Muscle of leg (tissue), 16 donors: ENCODE measurements at places on chromosomes 7 and 10.

DNA sequence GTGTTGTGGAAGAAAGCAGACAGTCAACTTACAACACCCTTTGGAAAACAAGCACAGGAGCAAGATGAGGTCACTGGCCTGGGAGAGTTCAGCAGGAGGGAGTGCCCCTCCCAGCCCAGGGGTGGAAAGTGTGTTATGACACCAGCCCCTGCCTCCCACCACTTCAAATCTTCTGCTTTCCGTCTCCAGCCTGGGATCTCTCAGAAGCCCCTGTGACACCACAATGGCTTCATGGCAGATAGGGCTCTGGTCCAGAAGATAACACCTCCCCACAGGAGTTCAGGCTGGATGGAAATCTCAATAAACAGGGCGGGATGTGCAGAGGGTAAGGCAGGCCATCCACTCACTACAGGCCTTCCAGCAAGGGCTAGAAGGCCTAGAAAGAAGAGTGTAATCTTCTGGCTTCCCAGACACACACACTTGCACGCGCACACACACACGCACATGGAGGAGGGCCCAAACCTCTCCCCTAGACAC, 48.7 kb upstream of the ZMIZ1 start:
- DNase-seq: peak; percentile 64

GRCh38 chr7:47265621-47266020, 316.3 kb downstream of the TNS3 start:
- no peak for DNase-seq

DNA sequence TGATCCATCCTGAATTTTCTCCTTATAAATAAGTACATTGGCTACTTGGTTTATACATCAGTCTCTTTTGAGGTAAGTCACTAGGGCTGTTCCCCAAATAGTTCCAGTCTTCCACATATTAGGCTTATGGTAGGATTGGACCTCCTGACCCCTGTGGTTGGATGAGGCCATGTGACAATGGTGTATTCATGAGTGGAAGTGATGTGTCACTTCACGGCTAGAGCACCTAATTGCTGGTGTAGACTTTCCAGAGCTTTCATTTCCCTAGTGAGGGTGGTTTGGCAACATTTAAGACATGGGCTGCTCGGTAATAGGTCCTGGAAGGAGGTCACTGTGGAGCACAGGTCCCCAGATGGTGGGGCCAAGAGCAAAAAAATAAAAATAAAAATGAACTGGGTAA, 141.2 kb upstream of the ABCB5 start:
- no peak for DNase-seq

- DNase-seq: no peak
Measured at GRCh38 chr7:131583430-131583829, 27.0 kb upstream of the PODXL start.

GRCh38 chr10:506451-507354, 182.8 kb downstream of the DIP2C start:
- no peak for DNase-seq

GRCh38 chr7:468681-469562, 50.7 kb downstream of the PDGFA start:
- no peak for DNase-seq

GRCh38 chr7:159028508-159029401, 115.9 kb downstream of the VIPR2 start:
- DNase-seq: no peak

- no peak for DNase-seq
Measured at GRCh38 chr10:126085806-126086205, 189.4 kb downstream of the FANK1 start.

GRCh38 chr7:1317646-1318045, 85.0 kb downstream of the UNCX start:
- DNase-seq: no peak

DNA sequence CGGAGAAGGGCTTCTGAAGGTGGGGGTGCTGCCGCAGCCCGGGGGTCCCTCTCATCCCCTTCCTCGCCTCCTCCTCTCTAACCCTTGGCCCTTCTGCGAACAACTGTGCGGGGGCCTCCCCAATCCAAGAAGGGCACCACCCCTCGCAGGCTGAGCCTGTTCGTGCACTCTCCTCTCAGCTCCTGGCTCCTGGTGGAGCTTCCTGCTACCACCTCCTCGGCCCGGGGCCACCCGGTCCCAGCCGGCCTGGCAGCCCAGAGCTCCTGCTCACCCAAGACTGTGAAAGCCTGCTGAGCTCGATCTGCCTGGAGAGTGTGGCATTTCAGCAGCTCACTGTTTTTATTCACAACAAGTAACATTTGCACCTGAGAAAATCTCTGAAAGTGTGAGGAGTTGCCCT, 2.4 kb downstream of the ADGRA1 start:
- DNase-seq: no peak

DNA sequence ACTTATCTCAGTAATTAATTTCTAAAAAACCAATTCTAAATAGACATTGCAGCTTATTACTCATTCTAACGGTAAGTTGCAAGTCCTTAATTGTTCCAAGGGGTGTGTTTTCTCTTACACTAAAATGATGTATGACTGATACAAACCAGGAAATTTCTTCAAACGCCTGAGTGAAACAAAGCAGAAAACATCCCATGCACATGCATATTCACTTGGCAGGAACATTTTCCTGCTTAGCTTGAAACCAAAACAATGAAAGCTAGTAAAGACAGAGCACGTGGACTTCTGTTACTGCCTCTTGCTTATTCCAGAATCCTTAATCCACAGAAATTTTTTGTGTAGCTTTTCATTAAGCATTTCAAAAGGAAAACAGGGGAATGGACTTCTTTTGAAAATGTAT, 187.7 kb downstream of the MTERF1 start:
- peak; percentile 89 for DNase-seq

DNA sequence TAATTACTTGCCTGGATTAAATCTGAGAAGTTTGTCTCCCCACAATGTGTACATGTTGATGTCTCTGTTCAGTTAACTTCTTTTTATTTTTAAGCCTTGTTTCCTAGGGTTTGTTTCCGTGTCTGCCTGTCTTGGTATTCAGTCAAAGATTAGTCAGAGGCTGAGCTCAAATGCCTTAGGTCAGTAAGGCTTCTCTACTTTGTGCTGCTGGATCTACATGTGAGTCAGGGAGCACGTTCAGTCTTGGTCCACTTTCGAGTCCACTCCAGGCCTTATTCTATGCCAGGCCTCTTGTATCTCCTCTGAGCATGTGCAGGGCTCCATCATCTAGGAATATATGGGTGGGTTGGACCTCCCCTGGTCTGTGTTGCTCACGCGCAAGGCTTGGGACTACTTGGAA, 93.3 kb upstream of the FZD8 start:
- DNase-seq: peak; percentile 56

DNA sequence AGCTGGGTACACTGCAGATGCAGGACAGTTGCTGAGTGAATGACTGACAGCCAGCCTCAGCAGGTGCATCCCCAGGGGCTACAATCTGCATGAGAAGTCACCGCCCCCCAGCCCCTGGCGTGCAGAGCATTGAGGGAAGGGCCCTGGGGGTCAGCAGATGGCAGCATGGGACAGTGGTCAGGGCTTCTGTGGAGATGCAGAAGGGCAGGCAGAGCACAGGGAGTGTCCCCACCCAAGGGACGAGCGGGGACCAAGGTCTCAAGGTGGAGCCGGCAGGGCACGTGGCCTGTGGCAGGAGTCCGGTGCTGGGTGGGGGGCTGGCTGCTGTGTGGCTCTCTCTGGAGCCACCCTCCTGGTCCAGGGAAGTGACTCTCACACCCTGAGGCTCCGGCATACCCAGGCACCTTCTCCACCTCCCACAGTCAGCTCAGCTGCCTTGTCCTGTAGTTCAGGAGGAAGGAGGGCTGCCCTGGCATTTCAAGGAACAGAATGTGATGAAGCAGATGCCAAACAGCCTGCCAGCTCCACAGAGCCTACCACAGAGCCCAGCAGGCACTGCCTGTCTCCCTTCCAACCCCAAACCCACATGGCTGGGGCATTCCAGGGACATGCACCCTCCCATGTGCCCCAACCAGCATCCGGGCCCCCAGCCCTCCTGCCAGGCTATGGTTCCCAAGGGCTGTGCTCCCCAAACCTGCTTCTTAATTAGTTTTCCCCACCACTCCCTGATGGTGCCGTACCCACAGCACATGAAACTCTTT, 114.5 kb downstream of the TMEM130 start:
- no peak for DNase-seq

DNA sequence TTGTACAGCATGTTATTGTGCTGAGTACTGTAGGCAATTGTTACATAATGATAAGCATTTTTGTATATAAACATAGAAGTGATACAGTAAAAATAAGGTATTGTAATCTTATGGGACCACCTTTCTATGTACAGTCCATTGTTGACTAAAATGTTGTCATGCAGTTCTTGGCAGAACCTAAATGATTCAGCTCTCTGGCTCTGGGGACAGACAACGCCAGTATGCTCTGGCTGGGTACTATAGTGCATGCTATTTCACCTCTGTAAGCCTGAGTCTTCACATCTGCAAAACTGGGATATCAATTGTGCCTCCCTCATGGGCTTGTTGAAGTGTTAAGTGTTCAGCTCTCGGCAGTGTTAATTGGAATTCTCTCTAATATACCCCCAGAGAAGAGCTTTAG, 674.3 kb downstream of the INHBA start:
- DNase-seq: no peak

GRCh38 chr7:117951285-117951684, 78.0 kb upstream of the CTTNBP2 start:
- DNase-seq: no peak

DNA sequence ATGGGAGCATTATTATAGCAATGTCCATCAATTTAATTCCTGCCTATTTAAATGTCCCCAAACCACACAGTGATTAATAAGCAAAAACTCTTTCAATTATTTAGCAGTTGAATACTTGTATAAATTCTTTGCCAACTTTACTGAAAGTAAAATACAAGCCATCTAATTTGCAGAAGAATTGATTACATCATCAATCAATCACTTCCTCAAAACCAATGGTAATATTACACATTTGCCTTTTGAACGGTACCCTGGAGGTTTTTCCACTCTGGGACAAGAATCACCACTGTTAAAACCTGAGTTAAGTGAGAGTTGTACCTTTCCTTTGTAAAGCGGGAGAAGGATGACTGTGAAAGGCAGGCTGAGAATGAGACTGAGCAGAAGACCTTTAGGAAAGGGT, 93.0 kb downstream of the RNF133 start:
- no peak for DNase-seq

DNA sequence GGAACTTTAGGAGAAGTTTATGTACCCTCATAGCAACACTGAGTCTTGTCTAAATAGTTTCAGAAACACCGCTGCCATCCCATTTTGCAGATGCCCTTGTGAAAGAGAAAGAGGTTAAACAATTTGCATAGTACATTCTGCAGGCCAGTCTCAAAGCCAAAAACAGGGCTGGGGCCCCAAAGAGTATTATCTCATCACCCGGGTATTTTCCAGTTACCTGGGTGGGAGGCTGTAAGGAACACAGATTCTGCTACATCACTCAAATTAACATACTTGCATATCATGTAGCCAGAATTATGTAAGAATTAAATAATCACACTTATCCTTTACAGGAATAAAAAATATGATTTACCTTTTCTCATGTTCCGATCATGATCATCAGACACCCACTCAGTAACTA, 3.1 kb upstream of the FAM171A1 start:
- no peak for DNase-seq

- no peak for DNase-seq
Measured at GRCh38 chr10:132534391-132535064, 3.1 kb upstream of the INPP5A start.

- DNase-seq: peak; percentile 23
Measured at GRCh38 chr7:111531993-111532392, 30.3 kb downstream of the IMMP2L start.

GRCh38 chr7:7688956-7689355, 29.5 kb downstream of the RPA3 start:
- DNase-seq: no peak

DNA sequence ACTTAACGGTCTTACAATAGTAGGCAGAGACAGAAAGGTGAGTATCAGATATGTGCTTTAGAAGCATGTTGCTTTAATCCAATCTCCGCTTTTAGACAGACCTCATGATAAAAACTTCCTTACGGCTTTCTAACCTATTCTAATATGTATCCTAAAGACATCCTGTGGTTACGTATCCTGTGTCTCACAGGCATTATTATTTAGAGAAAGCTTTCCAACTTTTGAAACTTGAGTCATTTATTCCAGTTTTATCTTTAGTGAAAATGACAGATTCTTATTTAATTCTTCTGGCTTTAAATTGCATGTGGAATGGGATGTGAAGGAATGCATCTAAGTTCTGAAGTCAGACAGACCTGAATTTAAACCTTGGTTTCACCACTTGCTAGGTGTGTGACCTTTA, 118.9 kb downstream of the OTUD1 start:
- no peak for DNase-seq

DNA sequence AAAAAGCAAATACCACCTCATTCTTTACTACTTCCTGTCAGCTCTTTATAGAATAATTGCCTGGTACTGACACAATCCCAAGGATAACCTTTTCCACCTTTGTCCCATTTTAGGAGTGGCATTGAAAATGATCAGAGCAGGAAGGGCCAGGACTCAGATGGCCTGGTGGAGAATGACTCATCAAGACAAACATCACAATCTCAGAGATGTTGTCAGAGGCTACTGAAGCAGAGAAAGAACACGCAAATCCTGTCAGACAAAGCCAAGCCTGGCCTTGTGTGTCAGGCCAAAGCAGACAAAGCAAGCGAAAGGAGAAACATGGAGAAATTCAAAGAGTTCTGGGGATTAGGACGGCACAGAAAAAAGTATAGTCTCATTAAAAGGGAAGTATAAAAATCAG, 40.9 kb downstream of the NSUN6 start:
- DNase-seq: no peak

- no peak for DNase-seq
Measured at GRCh38 chr10:109956454-109957091, 33.3 kb upstream of the XPNPEP1 start.

GRCh38 chr7:55306331-55306730, 58.8 kb upstream of the LANCL2 start:
- DNase-seq: peak; percentile 50

DNA sequence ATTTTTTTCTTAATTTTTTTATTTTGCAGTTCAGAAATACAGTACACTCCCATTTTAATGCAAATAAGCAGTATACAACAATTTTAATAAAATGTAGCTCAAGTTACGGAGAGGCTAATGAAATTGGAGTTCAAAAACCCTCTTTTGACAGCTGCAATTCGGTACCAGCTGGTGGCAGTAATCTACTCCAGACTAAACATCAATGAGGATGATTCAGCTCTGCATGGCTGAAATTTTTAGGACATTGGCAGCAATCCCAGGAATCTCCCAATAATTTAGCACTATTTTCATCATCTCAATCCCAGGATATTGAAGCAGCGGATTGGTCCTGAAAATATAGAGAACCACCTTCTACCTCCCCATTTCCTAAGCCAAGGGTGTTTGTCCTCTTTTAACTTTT, 278.8 kb downstream of the CACNA2D1 start:
- peak; percentile 55 for DNase-seq

DNA sequence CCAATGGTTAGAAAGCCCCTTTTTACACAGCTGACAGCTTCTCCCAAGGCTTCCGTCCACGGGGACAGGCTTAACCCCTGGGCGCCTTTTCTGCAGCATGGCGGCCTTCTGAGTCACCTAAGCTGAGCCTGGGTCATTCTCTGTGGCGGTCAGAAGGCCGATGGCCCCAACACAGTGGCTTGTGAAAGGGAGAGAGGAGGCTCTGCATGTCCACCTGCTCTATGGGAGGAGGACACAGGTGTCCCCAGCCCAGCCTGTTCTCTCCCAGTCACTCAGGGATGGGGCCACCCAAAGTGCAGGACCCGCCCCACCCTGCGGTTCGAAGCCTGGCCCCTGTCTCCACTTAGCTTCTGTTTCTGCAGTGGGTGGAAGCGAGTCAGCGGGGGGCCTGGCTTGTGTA, 20.4 kb upstream of the TTYH3 start:
- DNase-seq: no peak
